ENCODE measurements at places on chromosomes 2 and 18.

- DNase-seq: no peak
Observed at GRCh38 chr18:26304511-26304910, 78.3 kb downstream of the TAF4B start.

GRCh38 chr2:20633794-20634506, 16.9 kb downstream of the HS1BP3 start:
- DNase-seq: peak; percentile 41

- no peak for DNase-seq
Observed at GRCh38 chr2:151904807-151905206, 76.6 kb upstream of the ARL5A start.

DNA sequence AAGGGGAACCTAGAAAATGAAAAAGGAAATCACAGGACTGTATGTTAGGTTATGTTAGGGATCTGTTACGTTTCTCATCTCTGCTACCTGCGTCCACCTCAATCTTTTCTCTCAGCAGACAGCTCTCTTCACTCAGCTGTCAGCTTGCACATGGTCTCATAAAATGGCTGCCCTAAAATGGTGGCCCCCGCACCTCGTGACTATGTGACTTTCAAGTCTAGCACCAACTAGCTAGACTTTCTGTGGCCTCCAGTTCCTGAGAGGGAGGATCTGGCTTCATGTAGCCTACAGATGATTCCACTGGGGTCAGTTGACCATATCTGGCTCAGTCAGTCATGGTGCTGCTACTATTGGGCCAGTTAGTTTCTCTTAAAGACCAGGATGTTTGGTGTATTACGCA, 147.2 kb upstream of the SLC1A4 start:
- DNase-seq: no peak

GRCh38 chr2:182220335-182220734, 206.5 kb downstream of the PDE1A start:
- no peak for DNase-seq

- peak; percentile 82 for DNase-seq
Observed at GRCh38 chr18:58671632-58672564, 633 bp downstream of the MALT1 start.

GRCh38 chr2:226137201-226137811, 662.3 kb downstream of the IRS1 start:
- DNase-seq: peak; percentile 7

DNA sequence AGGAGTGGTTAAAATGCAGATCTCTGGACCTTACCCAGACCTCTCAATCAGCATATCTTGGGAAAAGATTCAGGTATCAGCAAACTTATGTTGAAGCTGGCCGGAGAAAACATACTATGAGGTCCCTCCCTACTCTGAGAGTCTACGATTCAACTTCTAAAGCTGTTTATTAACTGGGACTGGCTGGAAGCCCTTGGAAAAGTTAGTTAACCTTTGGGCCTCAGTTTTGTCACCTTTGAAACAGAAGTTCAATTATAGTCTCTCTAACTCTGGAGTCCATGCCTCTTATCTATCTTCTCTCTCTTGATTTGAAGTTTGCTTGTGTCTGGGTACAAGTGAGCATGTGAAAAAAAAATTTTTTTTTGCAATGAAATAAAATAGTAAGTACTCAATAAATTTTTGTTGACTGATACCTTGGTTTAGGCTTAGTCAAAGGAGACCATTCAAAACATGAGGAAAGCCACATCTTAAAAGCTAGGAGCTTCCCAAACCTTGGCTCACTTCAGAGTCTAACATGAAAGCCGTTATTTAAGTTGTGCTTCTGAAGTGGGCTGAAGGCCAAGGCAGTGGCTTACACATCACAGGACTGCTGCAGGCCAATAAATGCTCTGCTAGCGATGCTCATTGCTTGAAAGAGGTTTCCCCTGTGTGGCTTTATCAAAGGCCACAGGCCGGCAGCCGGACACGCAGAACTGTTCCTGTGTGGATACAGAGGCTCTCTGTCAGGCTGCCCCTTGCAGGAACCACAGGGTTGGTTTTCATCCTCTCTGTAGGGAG, 110.6 kb upstream of the FAM136A start:
- peak; percentile 23 for DNase-seq

GRCh38 chr2:158325782-158326340, 130.7 kb downstream of the CCDC148 start:
- no peak for DNase-seq

Measured in hepatocyte (in vitro differentiated cells).